ENCODE measurements at places on chromosomes 5 and 9.

DNA sequence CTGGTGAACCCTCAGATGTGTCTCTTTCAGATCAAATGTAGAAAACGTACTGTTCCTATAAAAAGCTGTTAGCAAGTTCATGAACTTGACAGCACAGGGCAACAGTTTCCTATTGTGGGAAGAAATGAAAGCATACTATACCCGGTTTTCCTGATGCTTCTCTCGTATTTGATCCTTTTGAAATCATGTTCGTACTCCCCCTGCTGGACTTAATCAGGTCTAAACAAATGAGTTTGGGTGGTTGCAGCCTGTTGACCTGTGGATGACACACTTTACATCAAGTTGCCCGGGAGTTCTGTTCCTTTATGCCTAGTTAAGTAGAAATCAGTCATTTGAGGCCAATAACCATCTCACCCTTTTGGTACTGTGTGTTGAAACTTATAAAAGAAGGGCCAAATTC, 1992.3 kb downstream of the MAT2B start:
- no peak for DNase-seq

DNA sequence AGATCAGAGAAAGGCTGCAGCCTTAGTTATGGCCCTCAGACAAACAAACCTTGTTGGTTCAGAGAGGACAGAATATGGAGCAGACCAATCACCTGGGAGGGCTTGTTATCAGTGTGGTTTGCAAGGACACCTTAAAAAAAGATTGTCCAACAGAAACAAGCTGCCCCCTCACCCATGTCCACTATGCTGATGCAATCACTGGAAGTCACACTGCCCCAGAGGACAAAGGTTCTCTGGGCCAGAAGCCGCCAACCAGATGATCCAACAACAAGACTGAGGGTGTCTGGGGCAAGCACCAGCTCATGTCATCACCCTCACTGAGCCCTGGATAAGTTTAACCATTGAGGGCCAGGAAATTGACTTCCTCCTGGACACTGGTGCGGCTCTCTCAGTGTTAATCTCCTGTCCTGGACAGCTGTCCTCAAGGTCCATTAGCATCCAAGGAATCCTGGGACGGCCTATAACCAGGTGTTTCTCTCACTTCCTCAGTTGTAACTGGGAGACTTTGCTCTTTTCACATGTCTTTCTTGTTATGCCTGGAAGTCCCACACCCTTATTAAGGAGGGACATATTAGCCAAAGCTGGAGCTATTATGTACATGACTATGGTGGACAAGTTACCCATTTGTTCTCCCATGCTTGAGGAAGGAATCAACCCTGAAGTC, 36.9 kb upstream of the TBCA start:
- no peak for DNase-seq

DNA sequence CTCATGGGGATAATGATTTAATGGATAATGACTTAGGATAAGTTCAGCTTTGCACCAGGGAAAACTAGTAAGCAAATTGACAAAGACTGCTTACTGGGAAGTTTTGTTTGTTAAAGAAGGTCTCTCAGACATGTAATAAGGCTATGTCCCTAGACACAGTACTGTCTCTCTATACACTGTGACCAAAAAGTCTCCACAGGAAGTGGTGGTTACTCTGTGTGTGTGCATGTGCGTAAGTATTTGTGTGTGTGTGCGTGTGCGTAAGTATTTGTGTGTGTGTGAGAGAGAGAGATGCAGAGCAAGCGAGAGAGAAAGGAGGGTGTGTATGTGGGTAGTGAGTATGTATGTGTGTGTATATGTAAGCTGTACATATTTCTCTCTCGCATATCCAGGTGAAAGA, 229.6 kb downstream of the GLIS3 start:
- DNase-seq: no peak

DNA sequence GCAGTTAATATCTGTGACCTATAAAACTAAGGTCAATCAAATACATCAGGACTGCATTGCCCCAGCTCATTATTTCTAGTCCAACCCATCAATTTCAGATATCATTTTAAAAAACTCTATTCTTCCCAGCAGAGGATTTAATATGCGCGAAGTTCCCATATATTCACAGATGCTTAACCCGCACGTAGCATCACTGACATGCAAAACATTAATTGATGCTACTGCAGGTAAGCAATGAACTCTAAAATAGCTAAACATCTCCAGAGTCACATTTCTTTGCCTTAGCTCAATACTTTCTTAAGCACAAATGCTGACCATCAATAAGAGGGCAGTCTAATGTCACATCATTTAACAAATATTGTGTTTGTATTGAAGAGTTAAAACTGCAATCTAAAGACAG, 586.6 kb upstream of the CDH18 start:
- DNase-seq: no peak

DNA sequence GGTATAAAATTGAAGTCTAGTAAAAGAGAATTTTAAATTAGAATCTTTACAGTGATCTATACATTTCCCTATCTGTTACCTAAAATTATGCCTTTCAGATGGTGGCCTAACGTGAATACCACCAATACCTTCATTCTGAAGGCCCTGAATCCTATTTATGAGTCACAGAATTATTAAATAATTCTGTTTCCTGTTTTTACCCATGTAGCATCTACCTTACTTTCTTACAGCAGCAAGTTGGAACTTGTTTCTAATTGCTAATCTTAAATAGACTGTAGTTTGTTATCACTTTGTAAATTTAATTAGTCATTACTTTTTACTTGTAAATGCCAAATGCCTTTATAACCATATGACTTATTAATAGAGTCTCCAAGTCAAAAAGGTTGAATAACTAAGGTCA, 135.0 kb downstream of the PDE4D start:
- DNase-seq: no peak

Data from activated CD8-positive, alpha-beta memory T cell treated with anti-CD3 and anti-CD28 coated beads for 1 hour (primary cell).